ENCODE measurements at places on chromosomes 2 and 18.

DNA sequence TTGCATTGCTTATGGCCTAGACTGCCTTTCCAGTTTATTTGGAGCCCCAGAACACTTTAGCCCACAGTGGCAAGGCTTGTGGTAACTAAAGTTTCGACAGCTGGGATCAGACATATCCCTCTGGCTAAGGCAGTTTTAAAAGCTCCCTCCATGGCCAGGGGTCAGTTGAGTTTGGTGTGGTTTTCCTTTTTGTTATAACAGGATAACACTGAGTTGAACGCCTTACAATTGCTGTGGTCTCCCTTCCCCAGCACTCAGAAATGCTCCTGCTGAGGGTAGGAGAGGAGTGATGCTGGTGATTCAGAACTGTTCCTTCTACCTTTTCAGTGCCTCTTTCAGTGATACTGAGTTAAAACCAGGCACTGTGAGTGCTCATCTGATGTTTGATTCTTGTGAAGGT lies 182.6 kb downstream of the GULP1 start:
- no peak for DNase-seq

- no peak for DNase-seq
Observed at GRCh38 chr2:212494418-212495020, 44.1 kb downstream of the ERBB4 start.

GRCh38 chr2:172287190-172287589 lies 140.2 kb upstream of the ITGA6 start:
- no peak for DNase-seq

GRCh38 chr2:140775411-140775810 lies 1355.4 kb downstream of the LRP1B start:
- DNase-seq = no peak

- DNase-seq = peak; percentile 52
Observed at GRCh38 chr2:195559431-195559914, 97.6 kb upstream of the SLC39A10 start.

GRCh38 chr2:42281416-42282081 lies 79.5 kb downstream of the COX7A2L start:
- no peak for DNase-seq

GRCh38 chr2:44672431-44672830 lies 269.1 kb upstream of the SIX3 start:
- no peak for DNase-seq

DNA sequence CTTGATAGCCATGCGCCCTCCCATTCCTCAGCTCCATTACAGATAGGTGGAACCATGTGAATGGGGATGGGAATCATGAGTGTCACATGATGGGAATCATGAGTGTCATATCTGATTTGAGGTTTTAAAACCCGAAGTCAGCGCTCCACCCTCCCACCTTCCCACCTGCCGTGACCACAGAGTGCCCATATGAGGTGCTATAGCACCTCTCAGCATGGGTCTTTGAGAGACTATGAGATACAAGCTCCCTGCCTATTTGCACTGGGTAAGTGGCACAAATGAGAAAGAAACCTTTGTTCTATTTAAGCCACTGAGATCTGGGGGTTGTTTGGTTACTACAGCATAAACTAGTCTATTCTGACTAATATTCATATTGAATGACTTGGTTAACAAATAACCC lies 78.5 kb upstream of the PTPRM start:
- DNase-seq = no peak

DNA sequence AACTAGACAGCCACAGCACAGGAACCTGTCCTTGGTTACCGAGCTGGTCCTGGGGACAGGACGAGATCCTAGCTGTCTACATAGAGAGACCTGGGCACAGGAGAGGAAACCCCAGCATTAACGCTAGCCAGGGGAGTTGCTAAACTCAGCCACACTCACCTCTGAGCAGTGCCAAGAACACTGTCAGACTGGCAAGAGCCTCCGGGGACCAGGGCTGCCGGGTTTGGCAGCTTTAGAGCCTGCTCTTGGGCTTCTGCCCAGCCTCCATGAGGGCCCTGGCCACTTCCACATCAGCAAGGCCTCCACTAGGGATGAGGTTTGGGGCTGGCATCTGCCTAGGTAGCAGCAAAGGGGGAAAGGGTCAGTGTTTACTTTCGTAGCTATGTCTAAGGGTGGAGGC lies 6.7 kb downstream of the TMBIM1 start:
- DNase-seq = peak; percentile 92

DNA sequence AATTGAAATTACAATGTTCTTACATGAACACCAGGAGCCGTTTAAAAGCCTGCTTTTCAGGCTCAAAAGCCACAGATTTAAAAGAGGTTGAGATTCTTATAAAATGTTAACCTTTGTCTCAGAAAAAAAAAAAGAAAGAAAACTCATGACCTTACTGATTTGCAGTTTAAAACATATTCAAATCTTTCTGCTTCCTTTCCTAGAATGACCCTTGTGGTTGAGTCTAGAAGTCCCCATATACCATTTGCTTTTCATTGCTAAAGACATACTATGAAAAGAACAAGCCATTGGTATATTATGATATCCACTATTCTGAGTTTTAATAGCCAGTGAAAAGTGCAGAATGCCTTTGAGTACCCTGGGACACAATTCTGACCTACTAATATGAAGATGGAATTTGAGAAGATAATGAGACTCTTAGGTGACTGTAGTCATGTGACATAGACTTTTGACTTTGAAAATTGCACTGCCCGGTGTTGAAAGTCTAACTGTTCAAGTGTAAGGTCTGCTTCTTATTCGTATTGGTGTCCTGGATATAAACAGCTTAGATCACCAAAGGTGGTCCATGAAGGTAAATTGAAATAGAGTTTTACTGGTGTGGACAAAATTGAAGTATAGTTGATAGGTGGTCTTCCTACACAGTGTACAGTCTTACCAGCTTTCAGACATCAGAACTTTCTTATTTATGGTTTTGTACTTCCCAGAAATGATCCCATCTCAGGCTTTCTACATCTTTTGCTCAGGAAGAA lies 117.0 kb downstream of the DOCK10 start:
- no peak for DNase-seq

GRCh38 chr2:235924675-235925063 lies 243.5 kb downstream of the GBX2 start:
- DNase-seq = no peak

DNA sequence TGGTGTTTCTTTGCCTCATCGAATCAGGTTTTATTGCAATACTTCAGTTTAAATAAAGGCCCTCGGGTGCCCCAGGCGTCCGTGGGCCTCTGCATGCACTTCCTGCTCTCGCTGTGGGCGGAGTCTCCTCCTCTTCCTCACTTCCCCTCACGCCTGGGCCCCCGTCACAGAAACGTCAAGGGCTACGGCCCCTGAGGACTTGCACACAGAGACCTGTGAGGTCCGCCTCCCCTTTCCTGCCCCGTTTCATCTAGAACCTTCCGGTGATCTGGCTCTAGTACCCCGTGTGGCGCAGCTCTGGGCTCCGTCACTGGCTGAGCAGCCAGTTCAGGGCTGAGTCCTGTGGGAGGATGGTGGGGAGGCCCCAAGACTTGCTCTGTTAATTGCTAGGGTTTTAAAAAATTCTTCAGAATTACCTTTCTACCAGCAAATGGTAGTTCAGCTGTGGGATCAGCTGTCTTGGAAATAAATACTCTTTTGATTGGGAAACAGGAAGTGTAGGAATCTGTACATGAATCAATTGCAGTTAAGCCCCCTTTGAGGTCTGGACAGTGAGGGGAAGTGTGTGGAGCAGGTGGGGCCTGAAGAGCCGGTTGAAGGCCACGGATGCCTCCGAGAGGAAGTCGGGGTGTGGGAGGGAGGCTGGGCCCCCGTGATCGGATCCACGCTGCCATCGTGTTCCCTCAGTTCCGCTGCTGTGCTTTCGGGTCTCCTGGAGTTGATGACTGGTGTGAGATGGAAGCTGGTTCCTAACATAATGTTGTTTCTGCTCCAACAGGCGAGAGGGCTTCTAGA lies 10.2 kb downstream of the NFATC1 start:
- DNase-seq = no peak

- no peak for DNase-seq
Observed at GRCh38 chr2:218871345-218872302, 9.0 kb upstream of the WNT10A start.

- DNase-seq = no peak
Observed at GRCh38 chr2:217950401-217950871, 52.4 kb downstream of the TNS1 start.

DNA sequence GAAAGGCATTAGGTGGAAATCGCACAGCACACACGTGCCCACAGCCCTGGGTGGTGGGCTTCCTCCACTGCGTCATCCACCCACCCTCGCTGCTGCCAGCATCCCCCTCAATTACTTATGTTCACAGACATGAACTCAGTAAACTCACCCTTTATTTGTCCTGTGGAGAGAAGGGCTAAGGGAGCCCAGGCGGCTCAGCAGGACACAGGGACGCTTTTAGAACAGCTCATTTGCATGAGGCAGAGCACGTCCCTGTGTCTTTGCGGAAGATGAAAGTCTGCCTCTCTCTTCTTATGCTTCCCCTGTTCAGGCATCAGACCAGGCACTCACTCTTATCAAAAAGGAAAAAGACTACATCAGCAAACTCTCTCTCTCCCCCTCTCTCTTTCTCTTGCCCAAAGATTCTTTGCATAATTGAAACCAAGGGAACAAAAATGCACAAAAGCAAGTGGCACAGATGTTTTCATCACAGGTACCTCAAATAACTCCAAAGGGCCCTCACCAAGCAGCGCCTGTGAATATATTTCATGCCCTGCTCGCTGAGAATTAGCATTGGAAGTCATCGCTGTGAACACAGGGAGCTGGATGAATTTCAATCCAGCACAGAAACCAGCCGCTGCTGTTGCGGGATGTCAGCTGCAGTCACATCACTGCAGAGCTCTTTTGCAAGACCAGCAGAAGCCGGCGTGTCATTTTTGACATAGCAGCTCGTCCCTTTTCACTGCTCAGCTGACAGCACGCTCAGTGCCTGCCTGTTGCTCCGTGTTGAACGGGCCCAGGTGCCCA lies 376.3 kb upstream of the MYT1L start:
- no peak for DNase-seq

DNA sequence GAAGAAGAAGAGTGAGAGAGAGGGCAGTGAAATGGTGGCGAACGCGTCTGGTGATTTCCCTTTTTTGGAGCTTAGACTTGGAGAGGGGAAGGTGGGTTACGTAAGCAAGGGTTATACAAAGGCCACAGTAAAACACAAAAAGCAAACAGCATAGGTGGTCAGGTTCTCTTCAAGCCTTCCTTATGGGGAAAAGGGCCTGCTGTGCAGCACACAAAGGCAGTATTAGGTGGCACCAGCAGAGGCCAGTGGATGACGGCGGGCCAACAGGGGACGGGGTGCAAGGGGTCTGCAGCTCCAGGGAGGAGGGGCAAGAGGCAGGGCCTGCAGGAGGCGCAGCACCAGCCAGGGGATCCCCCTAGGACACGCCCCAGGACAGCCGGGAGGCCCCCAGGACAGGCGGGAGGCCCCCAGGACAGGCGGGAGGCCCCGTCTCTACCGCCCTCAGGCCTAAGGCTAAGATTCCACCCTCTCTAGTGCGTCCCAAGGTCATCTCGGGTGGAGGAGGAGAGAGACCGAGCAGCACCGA lies 32.6 kb upstream of the NPC1 start:
- no peak for DNase-seq

Measured in MG63 (cell line).